OCI-M1 (cell line): ENCODE measurements at places on chromosomes 1 and 21.

- no peak for DNase-seq
Observed at GRCh38 chr21:46172863-46173528, 11.3 kb downstream of the SPATC1L start.

DNA sequence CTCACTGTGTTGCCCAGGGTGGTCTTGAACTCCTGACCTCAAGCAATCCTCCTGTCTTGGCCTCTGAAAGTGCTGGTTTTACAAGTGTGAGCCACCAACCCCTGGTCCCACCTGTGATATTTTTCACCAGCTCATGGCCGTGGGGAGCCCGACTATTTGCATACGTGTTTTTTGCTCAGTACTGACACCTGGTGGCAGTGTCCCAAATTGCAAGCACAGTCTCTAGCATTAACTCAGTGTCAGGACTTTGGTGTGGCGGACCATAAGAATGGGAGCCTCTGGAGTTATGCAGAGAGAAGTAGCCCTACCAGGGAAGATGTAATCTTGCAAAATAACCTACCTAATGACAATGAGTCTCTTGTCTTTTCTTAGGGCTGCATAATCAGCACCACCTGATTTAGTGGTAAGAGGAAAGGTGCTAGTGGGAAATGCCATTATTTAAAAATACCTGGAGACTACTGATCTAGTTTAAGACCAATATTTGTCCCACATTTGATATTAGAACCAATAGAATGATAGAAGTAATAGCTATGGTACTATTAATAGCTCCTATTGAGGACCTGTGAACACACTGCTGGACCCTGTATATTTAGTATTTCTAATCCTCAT lies 305.4 kb downstream of the DISC1 start:
- DNase-seq = peak; percentile 55

DNA sequence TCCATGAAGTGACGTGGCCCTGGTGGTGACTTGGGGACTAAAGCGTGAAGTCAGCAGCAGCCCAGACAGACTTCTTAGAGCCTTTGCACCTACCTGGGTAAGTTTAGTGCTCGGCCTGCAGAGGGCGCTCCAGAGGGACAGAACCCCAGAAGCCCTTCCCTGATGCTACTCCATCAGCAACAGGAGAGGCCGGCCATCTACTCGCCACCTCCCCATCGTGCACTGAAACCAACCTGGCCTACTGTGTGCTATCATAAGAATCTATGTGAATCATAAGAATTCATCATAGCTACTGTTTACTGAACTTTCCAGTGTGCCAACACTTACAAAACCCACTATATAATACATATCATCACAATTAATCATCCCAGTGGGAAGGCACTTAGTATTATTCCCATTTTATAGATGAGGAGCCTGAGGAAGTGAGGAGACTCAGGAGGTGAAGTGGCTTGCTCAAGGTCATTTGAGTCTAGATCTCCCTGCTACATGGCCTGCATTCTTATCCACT lies 7.9 kb upstream of the EDN2 start:
- peak; percentile 57 for DNase-seq

DNA sequence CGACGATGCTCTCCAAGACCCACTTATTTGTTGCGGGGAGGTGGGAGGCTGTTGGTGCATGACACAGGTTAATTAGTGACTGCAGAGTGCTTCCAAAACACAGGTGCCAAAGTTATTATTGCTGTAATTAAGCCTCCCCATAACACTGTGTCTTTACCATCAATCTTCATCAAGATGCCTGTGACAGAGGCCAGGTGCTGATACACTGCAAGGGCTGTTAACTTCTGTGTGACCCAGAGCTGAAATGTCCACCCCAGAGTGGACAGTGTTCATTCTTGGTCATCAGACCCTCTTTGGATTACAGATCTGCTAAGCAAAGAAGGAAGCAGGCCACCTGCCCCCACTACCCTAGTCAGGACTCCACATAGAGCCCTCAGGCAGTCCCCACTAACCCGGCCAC lies 55.5 kb downstream of the CAPN8 start:
- DNase-seq = no peak

GRCh38 chr1:66041654-66042053 lies 249.0 kb downstream of the PDE4B start:
- no peak for DNase-seq

DNA sequence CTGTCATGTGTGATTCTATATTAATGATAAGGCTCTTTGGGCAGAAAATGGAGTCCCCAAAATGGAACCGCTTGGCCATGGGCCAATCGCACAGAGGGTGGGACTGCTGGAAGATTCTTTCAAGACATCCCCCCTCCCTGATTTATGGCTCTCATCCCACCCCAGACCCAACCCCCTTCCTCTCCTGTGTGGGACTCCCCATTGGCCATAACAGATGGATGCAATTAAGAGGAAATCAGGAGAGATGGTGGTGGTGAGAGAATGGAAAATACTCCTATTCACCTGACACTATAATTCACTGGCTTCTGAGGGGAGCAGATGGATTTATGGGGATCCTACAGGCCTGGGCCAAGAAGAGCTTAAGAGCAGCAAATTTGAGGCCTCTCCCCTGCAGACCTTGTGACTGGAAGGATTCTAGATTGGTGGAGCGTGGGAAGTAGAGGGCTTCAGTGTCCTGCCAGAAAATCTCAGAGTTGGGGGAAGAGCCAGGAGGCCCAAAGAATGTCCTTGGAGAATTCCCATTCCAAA lies 1.7 kb downstream of the IGFN1 start:
- DNase-seq = no peak

DNA sequence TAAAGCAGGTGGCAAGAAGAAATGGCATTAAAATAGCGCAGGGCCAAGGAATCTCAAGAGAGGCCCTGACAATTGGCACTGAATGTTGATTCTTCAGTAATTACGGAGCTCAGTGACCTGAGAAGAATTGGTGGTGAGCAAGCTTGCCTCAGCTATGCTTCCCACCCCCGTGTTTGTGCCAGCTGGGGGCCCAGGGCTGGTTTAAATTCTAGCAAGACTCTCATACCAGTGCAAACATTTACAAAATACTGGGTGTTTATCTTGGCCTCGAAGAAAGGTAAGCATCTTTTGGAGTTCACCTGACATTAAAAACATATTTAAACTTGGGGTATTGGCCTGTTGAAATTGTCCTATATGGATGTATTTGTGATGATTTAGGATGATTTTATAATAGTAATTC lies 296.7 kb upstream of the USP25 start:
- DNase-seq = no peak

- no peak for DNase-seq
Observed at GRCh38 chr1:223297800-223298199, 66.2 kb downstream of the SUSD4 start.

- DNase-seq = no peak
Observed at GRCh38 chr1:178465011-178465410, 31.8 kb downstream of the CLEC20A start.

DNA sequence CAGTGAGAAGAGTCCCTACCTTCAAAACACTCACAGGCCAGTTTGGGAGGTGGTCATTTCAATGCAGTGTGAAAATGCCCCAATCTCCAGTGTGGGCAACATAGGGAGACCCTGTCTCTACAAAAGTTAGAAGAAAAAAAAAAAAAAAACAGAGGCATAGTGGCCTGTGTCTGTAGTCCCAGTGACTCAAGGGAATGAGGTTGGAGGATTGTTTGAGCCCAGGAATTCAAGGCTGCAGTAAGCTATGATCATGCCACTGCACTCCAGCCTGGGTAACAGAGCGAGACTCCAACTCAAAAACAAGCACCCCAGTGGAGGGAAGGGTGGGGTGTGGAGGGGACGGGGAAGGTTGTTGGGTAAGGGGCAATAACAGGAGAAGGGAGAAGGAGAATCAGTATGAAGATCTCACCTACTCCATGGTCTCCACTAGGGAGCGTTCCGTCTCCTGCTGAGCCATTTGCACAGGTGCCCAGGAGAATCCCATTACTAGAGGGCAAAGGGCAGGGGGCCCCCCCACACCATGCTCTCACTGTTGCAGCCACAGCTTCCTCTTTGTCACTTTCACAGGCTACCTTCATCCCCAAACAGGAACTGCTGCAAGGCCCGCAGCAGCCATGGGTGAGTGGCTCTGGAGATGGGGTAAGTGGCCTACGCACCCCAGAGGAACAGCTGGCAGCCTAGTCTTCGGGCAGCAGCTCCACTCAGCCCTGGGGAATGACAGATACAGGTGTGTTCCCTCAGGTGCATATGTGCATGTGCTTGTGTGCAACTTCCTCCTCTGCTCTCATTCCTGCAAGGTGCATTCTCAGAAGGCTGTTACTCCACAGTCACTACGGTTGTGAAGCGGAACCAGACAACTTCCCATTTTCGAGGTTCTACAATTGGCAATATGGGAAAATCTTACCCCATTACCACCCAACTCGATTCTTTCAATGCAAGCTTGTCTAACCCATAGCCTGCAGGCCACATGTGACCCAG lies 87.9 kb upstream of the LYST start:
- peak; percentile 34 for DNase-seq

GRCh38 chr21:39079617-39080016 lies 103.6 kb downstream of the PSMG1 start:
- no peak for DNase-seq

DNA sequence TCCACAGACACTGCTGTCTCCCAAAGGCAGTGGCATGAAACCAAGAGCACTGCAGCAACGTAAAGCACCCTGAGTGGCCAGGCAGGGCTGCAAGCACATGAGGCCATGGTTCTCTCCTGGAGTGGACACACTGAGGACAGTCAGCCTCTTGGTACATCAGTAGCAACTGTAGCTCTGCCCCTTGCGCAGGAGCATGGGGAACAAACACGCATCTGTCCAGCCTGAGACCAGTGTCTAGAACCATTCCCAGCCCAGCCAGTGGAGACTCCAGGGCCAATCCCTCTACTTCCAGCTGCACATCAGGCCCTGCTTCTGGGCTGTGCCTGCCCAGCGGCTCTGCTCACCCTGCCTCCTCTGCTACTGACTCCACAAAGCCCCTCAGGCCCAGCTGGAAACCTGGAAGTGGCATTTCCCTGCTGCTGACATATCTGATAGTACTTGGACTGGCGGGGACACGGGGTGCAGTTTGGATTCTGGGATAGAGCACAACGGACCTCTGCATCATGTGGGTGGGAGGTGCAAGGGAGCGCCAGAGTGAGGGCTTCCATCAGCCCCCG lies 49.0 kb downstream of the TOR1AIP2 start:
- no peak for DNase-seq

GRCh38 chr21:43687566-43688399 lies 28.4 kb downstream of the RRP1B start:
- no peak for DNase-seq

GRCh38 chr1:202133001-202133400 lies 10.3 kb downstream of the GPR37L1 start:
- DNase-seq = no peak

DNA sequence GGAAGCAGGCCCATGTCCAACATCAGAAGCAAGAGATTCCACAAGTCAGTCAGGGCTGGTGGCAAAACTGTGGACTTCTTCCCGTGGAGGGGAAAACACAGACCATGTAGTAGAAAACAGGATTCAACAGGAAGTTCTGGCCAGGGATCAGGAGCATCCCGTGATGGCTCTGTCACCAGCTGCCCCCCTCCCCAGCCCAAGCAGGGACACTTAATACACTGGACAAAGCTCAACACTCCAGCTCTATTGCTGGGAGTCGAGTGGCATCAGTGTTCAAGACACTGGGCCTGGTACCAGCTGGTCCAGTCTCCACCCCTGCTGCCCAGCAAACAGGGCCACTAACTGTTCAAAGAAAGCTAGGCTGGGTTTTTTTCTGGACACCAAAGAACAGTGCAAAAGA lies 3.7 kb downstream of the SLC45A3 start:
- DNase-seq = no peak

GRCh38 chr1:44616991-44617702 lies 57.1 kb downstream of the TMEM53 start:
- DNase-seq = no peak

DNA sequence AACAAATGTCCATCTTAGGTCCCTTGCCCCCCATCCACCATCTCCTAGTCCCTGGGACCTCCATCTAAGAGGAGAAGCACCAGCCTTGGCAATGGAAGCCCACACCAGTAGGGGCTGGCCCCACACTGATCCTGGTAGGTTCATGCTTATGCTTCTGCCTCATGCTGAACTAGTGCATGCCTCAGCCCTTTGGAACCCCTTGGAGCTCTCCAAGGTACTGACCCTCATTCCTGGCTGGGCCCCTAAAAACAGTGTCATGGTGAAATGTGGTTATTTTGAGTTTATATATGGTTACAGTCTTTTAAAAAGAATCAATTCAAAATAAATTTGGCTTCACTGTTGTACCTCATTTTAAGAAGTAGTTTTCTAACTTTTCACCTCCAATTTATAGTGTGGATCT lies 108.3 kb downstream of the HIVEP3 start:
- peak; percentile 46 for DNase-seq

DNA sequence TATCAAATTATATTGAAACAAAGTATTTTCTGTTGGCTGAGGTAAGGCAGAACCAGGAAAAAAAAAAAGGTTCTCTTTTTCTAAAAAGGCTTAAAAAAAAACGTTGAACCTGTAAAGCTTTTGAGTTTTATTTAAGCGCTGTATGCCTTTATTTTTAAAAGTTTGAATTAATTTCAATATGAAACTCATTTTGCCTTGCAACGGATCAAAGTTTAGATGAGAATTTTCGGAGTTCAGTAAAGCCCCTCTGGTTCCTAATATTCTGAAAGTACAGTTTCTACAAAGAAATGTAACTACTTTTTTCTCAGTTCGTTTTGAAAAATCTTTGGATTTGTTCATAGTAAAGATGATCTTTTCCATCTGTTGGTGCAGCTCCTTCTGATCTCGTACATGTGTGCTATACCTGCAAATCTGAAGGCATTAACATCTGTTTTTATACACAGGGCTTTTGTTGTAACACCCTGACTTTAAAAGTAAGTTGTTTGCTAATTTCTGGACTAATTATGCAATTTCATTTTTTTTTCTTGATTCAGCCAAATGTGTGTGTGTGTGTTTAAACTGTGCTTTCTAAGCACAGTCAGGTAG lies 1.7 kb downstream of the ZBTB18 start:
- no peak for DNase-seq

GRCh38 chr1:32400876-32401631 lies 6.8 kb upstream of the BSDC1 start:
- DNase-seq = peak; percentile 83

GRCh38 chr1:185284533-185285276 lies 32.3 kb downstream of the IVNS1ABP start:
- peak; percentile 99 for DNase-seq

DNA sequence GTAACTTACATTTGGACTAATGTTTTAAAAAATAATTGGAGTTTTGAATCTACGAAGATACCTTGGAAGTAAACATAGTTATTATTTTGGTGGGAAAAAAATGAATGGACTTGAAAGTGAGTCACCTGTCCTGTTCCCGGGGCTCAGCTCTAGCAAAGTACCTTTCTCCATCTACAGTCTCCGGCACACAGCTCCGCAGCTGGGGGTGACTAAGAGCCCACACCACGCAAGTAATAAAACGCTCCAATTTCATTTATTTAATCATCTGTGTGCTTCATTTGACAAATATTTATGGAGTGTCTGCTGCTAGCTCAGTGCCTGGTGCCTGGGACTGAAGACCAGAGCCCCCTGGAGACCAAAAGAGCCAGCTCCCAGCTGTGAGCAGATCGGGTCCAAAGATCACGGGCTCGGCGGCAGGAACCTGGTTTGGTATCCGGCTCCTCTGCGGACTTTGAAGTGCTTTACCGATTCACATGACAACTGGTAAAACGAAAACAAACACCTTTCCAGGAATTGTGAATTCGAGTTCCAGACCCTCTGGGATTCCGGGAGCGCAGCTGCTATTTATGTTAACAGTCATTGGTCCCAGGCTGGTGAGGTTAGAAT lies 1.7 kb upstream of the RIPK4 start:
- DNase-seq = peak; percentile 61
